ENCODE measurements at places on chromosomes 1 and 21.

GRCh38 chr1:182960046-182960445 lies 7.1 kb upstream of the SHCBP1L start:
- DNase-seq = no peak

DNA sequence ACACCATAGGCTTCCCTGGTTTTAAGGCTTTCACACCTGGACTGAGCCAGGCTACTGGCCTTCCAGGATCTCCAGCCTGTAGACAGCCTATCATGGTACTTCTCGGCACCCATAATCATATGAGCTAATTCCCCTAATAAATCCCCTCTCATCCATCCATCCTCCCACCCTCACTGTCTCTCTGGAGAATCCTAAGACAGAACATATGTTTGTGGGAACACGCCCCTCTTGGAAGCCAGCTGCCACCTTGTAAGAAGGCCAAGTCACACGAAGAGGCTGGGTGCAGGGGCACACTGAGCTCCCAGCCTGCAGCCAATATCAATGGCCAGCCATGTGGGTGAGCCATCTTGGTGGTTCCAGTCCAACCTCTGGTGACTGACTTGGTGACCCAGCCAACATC lies 7.4 kb downstream of the CLCC1 start:
- no peak for DNase-seq

- DNase-seq = no peak
These were observed 3.6 kb downstream of the PARP1 start for GRCh38 chr1:226404063-226404903.

DNA sequence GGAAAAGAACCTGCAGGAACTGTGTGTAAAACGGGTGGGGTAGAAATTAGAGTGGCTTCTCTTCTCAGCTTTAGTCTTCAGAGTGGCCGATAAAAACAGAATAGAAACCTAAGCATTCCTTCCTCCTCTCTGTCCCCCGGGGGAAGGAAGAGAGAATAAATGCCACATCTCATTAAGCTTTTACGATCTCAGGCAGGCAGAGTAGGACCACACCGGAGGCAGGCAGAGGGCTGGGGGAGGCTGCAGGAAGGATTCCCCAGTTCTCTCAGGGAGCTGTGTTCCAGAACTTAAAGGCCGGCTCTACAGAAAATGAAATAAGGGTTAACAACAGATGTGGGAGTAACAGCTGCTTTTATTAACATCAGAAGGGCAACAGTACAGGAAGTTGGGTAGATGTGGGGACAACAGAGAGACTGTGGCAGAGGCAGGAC lies 24.5 kb upstream of the MEF2D start:
- DNase-seq = no peak

GRCh38 chr1:29682919-29683295 lies 446.6 kb downstream of the PTPRU start:
- no peak for DNase-seq

DNA sequence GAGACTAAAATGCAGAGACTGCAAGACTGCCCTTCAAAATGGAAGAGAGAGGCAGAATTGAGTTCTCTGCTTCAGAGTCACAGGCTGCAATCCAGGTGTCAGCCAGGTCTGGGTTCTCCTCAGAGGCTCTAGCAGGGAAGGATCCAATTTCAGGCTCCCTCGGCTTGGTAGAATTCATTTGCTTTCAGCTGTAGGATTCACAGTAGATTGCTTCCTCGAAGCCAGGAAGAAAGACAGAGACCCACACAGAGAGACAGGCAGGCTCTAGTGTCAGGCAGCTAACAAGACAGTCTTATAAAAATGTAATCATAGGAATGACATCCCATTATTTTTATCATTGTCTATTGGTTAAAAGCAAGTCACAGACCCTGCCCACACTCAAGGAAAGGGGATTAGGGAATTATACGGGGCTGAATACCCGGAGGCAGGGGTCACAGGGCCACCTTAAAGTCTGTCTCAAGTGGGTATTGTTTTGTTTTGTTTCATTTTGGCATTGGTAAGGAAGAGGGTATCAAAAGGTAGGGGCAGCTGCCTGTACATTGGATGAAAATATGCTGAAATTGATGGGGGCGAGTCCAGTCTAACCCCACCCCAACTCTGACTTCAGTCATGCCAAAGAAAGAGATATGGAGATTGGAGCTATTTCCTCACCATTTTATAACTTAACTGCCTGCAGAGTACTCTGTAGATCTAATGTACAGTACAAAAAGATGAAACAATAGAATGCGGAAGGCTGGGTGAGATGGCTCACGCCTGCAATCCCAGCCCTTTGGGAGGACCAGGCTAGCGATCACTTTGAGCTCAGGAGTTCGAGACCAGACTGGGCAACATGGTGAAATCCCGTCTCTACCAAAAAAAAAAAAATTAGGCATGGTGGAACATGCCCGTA lies 9.5 kb upstream of the TBCE start:
- DNase-seq = no peak

GRCh38 chr1:240320659-240321058 lies 229.0 kb downstream of the FMN2 start:
- no peak for DNase-seq

DNA sequence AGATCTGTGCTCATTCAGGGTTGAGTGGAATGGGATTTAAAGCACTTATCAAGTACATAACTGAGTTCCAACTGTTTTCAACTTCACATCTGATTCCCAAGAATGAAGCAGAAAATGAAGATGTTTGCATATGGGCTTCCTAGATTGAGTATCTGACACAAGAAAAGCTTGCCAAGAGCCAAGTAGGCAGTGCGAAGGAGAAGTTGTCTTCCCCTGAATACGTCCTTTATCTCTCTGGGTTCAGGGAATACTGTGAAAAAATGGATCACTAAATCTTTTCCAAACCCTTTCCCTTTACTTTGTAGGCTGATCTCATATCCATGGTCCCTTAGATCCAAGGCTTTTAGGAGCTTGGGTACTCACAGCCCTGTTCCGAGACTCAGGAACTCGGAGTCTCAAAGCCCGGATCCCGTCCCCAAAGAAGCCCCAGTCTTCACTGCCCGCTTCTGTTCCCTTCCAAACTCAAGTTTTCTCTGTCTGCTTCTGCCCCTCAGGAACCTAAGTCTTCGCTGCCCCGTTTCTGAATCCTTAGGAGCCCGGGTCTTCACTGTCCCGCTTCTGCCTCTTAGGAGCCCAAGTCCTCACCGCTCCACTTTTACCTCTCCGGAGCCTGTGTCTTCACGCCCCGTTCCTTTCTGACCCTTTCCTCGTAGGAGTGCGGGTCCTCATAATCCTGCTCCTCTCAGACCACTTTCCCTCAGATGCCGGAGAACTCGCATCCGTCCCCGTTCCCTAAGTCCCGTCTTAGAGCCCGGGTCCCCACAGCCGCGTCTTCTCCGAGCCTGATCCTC lies 616 bp downstream of the TAF12 start:
- DNase-seq = no peak

DNA sequence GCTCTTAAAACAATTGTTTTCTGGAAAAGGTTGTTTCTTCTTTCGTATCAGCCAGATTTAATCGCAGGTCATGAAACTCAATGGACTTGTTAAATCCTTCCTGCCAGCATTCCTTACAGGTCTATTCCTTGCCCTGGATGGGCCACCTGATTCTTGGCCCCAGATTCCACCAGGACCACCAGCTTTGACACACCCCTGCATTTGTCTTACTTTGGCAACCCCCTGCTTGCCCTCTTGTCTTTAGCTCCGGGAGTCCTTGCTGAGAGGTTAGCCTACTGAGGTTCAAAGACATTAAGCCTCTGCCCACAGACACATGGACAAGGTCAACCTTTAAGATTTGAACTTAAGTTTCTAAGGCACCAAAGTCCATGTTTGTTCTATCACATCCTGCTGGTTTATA lies 27.1 kb upstream of the DAB1 start:
- no peak for DNase-seq

- no peak for DNase-seq
These were observed 2.6 kb upstream of the SAMD13 start for GRCh38 chr1:84298684-84299535.

DNA sequence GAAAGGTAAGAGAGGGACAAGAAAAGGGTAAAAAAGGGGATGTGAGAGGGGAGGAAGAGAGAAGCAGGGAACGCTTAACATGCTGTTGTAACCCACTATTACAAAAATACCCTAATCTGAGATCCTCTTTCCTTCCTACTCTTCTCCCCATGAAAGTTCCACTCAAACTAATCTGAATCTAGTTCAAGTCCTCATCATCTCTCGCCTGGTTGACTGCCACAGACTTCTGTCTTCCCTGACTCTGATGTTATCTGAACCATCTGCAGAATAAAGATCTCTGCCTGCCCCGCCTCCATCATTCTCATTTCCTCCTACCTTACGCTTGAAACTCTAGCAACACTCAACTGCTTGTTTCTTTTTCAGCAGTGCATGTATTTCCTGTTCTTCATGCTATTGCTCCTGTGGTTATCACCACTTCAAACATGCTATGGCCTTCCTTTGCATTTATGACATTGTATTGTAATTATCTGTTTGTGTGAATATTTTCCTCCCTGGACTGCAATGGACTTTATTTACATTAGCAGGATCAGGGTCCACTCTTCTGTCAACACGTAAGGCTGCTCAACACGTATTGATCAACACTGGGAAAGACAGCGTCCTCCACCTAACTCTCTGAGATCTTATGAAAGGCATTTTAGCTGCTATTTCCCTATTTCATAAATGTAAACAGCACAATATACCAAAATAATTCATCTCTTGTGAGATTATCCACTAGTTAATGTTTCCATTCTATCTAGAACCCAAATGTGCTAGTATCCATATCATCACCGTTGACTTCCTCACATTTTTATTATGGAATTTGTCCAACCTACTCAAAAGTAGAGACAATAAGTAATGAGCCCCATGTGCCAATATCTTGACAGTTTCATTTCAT lies 215.5 kb upstream of the USP25 start:
- DNase-seq = peak; percentile 8

DNA sequence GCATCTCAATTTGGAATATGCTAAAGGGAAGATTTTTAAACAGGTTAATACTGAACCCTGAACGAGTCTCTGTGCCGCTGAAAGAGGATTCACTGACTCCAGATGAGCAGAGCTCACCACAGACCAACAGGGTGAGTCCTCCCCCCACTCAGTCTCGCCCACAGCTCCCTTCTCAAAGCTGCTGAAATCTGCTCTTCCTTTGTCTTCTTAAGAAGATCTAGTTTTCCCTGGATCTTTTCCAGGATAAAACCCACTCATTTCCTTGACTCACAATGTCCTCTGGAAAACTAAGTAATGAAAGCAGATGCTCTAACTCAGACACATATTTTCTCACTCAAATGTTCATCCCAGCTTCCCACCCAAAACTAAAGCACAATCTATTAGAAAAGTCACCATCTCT lies 447.0 kb upstream of the PKN2 start:
- no peak for DNase-seq

DNA sequence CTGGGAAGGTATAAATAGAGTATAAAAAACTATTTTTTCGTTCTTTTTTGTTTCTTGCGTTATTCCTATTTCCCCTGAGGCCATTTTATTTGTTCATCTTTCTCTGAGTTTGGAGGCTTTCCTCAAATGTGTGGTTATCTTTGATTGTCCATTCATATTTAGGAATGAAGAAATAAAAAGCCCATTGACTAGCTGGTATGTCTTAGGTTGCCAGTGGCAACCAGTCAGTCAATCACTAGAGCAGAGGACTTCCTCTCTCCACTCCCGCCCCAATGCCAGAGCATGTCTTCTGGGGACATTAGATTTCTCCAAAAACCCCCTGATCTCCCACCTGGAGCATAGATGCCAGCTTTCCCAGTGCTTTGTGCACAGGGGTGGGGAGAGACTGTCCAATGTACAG lies 20.7 kb upstream of the FOXE3 start:
- no peak for DNase-seq

- no peak for DNase-seq
These were observed 10.0 kb upstream of the AGPAT3 start for GRCh38 chr21:43854773-43855633.

- no peak for DNase-seq
These were observed 2.5 kb downstream of the FNDC10 start for GRCh38 chr1:1597275-1597930.
